ENCODE measurements at places on chromosomes 5 and 9.
A peak's percentile ranks its signal among the peaks of the same experiment; 100 is the strongest.

GRCh38 chr9:113349445-113350094, at the start of gene BSPRY:
Gene BSPRY, plus strand, starts transcription at chr9:113349541. Its CDS starts 39 bp downstream, at chr9:113349580.
- peak within 1 kb of the TSS; percentile 49 for H3K4me3 ChIP-seq
- H3K27ac ChIP-seq: no peak within 1 kb of the TSS
- peaks cover 7% of the 10 kb centered on the region for H3K4me1 ChIP-seq
- DNase-seq: no peak

GRCh38 chr9:136409557-136410455, 608 bp downstream of the ENTR1 start:
- no peaks in the 10 kb centered on the region for H3K27me3 ChIP-seq
- peak overlapping the region; percentile 61 for H3K27ac ChIP-seq
- peaks cover 38% of the 10 kb centered on the region for H3K36me3 ChIP-seq
- H3K4me1 ChIP-seq: peaks cover 12% of the 10 kb centered on the region
- DNase-seq: peak; percentile 48

DNA sequence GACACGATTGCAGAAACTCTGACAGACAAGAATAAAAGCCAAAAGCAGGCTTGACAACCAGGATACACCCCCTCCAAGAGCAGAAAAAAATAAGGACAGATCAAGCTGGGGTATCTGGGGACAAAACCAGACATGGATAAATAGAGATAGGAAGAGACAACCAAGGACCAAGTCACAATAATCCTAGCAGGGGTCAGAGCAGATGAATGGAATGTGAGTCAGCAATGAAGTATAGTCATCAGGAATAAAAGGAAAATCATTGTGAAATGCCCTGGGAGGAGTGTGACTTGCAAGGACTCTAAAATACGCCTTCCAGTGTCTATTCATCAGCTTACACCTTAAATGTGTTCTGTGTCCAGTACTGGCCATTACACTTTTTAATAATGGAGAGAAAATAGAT, 206.8 kb downstream of the CAAP1 start:
- H3K36me3 ChIP-seq: no peaks in the 10 kb centered on the region
- no peak overlapping the region for H3K27ac ChIP-seq
- H3K27me3 ChIP-seq: peaks cover 53% of the 10 kb centered on the region
- H3K4me3 ChIP-seq: no peak overlapping the region
- no peaks in the 10 kb centered on the region for H3K4me1 ChIP-seq

GRCh38 chr9:107603281-107603680, 113.7 kb upstream of the KLF4 start:
- no peak for DNase-seq
- H3K4me3 ChIP-seq: no peak overlapping the region
- H3K4me1 ChIP-seq: peaks cover 20% of the 10 kb centered on the region

- H3K27me3 ChIP-seq: no peaks in the 10 kb centered on the region
- no peak overlapping the region for H3K27ac ChIP-seq
- H3K4me1 ChIP-seq: no peaks in the 10 kb centered on the region
- H3K4me3 ChIP-seq: no peak overlapping the region
- DNase-seq: peak; percentile 67
- no peaks in the 10 kb centered on the region for H3K36me3 ChIP-seq
Observed at GRCh38 chr9:124220946-124221451, 36.8 kb upstream of the NEK6 start.

- H3K27ac ChIP-seq: no peak overlapping the region
- no peak overlapping the region for H3K4me3 ChIP-seq
- H3K36me3 ChIP-seq: no peaks in the 10 kb centered on the region
- H3K4me1 ChIP-seq: no peaks in the 10 kb centered on the region
- no peaks in the 10 kb centered on the region for H3K27me3 ChIP-seq
Observed at GRCh38 chr9:105127863-105128220, 116.6 kb upstream of the SLC44A1 start.
